ENCODE measurements at places on chromosomes 2 and 18. TPM values are rescaled to one million over a fixed set of nuclear protein-coding genes. Genes with fewer than 3 reads are reported as not detected.

C2orf66 gene
- polyA plus RNA-seq, result not detected

GKN1 gene
- not detected for polyA plus RNA-seq

ATG16L1 gene
- polyA plus RNA-seq, result 11.3 TPM

EFHD1 gene
- not detected for polyA plus RNA-seq

RGPD4 gene
- 0.08 TPM for polyA plus RNA-seq

TUBA3D gene
- 0.37 TPM for polyA plus RNA-seq

SMIM21 gene
- not detected for polyA plus RNA-seq

PXDN gene
- polyA plus RNA-seq, result 0.54 TPM

ZNF892 gene
- 0.08 TPM for polyA plus RNA-seq

REG3G gene
- polyA plus RNA-seq, result not detected

POTEC gene
- not detected for polyA plus RNA-seq

SPRED2 gene
- polyA plus RNA-seq, result 10.6 TPM

SLC5A7 gene
- polyA plus RNA-seq, result not detected

SERPINB13 gene
- not detected for polyA plus RNA-seq

AMER3 gene
- polyA plus RNA-seq, result not detected

CDH19 gene
- not detected for polyA plus RNA-seq

HOXD3 gene
- polyA plus RNA-seq, result not detected

MSH2 gene
- 94.4 TPM for polyA plus RNA-seq

TMEM127 gene
- 18.4 TPM for polyA plus RNA-seq

IL1RL1 gene
- polyA plus RNA-seq, result not detected

ELOA2 gene
- not detected for polyA plus RNA-seq

RABL2A gene
- polyA plus RNA-seq, result 8.9 TPM

LONRF2 gene
- not detected for polyA plus RNA-seq

ARHGAP28 gene
- polyA plus RNA-seq, result not detected

C18orf63 gene
- not detected for polyA plus RNA-seq

MYCN gene
- not detected for polyA plus RNA-seq

NYAP2 gene
- not detected for polyA plus RNA-seq

L3MBTL4 gene
- polyA plus RNA-seq, result 2.1 TPM

AQP4 gene
- polyA plus RNA-seq, result not detected

VIT gene
- not detected for polyA plus RNA-seq

HAAO gene
- polyA plus RNA-seq, result 50.9 TPM

EDAR gene
- polyA plus RNA-seq, result not detected

UGT1A4 gene
- not detected for polyA plus RNA-seq

C1QL2 gene
- polyA plus RNA-seq, result not detected

APCDD1 gene
- not detected for polyA plus RNA-seq

DLX1 gene
- polyA plus RNA-seq, result not detected

ASB18 gene
- polyA plus RNA-seq, result not detected

LRP1B gene
- polyA plus RNA-seq, result 0.01 TPM

FZD7 gene
- polyA plus RNA-seq, result 0.47 TPM

Measured in GM12878 (cell line).